ENCODE measurements at places on chromosomes 2 and 18. TPM values are rescaled to one million over a fixed set of nuclear protein-coding genes. Genes with fewer than 3 reads are reported as not detected.

- no peaks in the 10 kb centered on the region for H3K27me3 ChIP-seq
- H3K4me3 ChIP-seq = no peak overlapping the region
- no peak for DNase-seq
- no peak overlapping the region for H3K27ac ChIP-seq
- no peaks in the 10 kb centered on the region for H3K36me3 ChIP-seq
These were observed 449.7 kb downstream of the TXNL1 start for GRCh38 chr18:56188529-56189275.

- no peak overlapping the region for H3K4me3 ChIP-seq
- H3K27ac ChIP-seq = no peak overlapping the region
- no peaks in the 10 kb centered on the region for H3K4me1 ChIP-seq
- H3K27me3 ChIP-seq = no peaks in the 10 kb centered on the region
- no peaks in the 10 kb centered on the region for H3K36me3 ChIP-seq
These were observed 383.0 kb upstream of the DCC start for GRCh38 chr18:51957001-51957400.

- DNase-seq = no peak
- no peaks in the 10 kb centered on the region for H3K27me3 ChIP-seq
- H3K36me3 ChIP-seq = no peaks in the 10 kb centered on the region
These were observed 125.9 kb downstream of the PLA2R1 start for GRCh38 chr2:159936471-159936870.

GRCh38 chr2:212194396-212194795 lies 344.2 kb downstream of the ERBB4 start:
- H3K4me3 ChIP-seq = no peak overlapping the region
- no peaks in the 10 kb centered on the region for H3K27me3 ChIP-seq
- H3K4me1 ChIP-seq = no peaks in the 10 kb centered on the region

- no peak for DNase-seq
- no peak overlapping the region for H3K4me3 ChIP-seq
- H3K4me1 ChIP-seq = no peaks in the 10 kb centered on the region
- no peak overlapping the region for H3K27ac ChIP-seq
- no peaks in the 10 kb centered on the region for H3K36me3 ChIP-seq
These were observed 23.1 kb upstream of the INSIG2 start for GRCh38 chr2:118065015-118065706.

DNA sequence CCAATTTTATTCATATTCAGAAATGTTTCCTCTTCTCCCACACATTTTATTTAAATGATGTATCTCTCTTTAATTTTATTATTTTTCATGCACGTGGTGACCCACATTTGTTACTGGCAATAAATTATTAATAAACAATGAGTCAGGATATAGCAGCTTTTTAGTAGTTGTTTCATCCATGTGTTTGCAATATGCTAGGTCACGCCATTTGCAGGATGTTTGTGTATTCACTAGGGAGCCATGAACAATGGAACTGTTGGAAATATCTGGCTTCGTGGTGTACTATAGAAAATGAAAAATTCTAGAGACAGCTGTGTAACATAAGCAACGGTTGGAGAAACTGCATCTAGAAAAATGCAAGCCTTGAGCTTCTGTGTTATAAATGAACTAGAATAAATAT lies 176.0 kb upstream of the COL3A1 start:
- no peaks in the 10 kb centered on the region for H3K27me3 ChIP-seq
- DNase-seq = no peak
- no peaks in the 10 kb centered on the region for H3K4me1 ChIP-seq
- H3K36me3 ChIP-seq = no peaks in the 10 kb centered on the region

- DNase-seq = no peak
- H3K27ac ChIP-seq = no peak overlapping the region
- no peak overlapping the region for H3K4me3 ChIP-seq
These were observed 133.1 kb upstream of the SEC11C start for GRCh38 chr18:59006461-59007067.

- H3K36me3 ChIP-seq = peaks cover 18% of the 10 kb centered on the region
- no peaks in the 10 kb centered on the region for H3K27me3 ChIP-seq
- no peak overlapping the region for H3K4me3 ChIP-seq
- H3K27ac ChIP-seq = no peak overlapping the region
These were observed 6.7 kb downstream of the WDR43 start for GRCh38 chr2:28901202-28901601.

GRCh38 chr2:183093857-183094657 lies 15.5 kb downstream of the DUSP19 start:
- H3K4me3 ChIP-seq = no peak overlapping the region
- no peaks in the 10 kb centered on the region for H3K27me3 ChIP-seq
- H3K36me3 ChIP-seq = no peaks in the 10 kb centered on the region
- no peak for DNase-seq
- no peak overlapping the region for H3K27ac ChIP-seq

DNA sequence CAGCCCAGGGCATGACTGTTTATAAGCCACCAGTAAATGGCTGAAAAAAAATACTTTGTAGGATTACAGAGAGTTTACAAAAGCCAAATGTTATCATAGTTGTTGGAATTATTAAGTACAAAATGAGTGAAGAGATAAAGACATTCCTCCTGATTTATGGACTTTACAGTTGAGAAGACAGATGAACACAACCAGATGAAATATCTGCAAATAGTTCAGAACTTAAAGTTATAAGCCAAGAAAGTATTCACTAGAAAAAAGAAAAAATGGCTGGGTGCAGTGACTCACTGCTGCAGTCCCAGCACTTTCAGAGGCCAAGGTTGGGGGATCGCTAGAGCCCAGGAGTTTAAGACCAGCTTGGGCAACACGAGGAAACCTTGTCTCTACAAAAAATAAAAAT lies 11.2 kb downstream of the PMAIP1 start:
- no peak for DNase-seq
- peak overlapping the region; percentile 59 for H3K27ac ChIP-seq
- H3K27me3 ChIP-seq = no peaks in the 10 kb centered on the region

DNA sequence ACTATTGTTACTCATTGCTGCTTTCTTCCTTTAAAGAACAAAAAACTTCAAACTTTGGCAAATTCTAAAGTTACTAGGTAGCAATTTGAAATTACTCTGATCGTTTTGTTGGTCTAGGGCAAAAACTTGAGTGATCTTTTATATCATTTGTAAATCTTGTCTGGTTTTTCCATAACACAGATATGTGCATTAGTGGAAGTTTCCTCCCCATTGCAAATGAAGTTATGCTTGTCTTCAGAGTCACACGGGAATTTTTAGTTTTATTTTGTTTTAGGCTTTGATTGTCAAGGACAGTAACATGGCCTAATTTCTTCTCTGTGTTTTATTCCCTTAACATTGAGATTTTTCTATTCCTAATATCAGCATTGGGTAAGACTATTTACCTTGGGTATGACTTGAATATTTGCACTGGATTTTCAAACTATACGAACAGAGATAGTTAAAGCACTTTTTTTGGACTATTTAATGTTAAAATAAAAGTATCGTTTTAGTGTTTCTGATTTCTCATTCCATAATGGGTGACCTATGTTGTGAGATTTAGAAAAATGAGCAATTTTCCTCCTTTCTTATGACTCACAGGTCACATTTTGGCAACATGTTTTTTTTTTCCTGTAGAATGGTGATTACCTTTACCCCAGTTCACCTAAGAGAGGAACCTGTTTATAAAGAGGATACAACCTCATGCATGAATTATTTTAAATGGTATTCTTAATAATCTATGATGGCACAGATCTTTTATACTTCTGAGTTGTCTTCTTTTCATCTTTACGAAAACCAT lies 65.0 kb downstream of the BABAM2 start:
- DNase-seq = no peak
- no peaks in the 10 kb centered on the region for H3K27me3 ChIP-seq
- no peaks in the 10 kb centered on the region for H3K36me3 ChIP-seq
- peak overlapping the region; percentile 73 for H3K27ac ChIP-seq
- H3K4me1 ChIP-seq = peaks cover 24% of the 10 kb centered on the region

DNA sequence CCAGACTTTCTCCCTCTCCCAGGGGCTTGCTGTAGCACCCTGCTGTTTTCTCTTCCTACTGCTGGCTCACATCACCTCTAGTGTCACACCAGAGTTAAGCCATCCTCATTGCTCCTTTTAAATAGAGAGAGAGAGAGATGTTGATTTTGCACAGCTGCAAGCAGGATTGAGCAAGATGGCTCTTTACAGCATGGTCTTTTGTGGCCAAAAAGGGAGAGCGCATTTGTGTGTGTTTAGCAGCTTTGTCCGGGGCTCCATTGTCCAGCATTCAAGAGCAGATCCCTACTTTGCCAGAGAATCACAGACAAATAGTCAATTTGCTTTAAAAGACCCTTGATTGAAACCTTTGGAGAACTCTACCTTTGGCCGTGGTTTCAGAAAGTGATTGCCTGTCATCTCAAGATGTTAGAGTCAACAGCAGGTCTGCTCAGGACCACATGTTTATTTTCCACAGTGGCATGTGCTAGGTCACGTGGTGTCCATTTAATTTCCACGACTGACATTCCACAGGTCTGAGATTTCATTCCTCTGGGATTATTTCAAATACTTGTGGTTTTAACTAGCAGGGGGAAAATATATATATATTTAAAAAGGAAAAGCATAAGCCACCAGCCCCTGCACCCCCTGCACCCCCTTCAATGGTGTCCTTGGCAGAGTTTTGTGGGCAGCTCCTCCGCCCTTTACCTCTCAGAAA lies 359.9 kb upstream of the SLC14A2 start:
- H3K27ac ChIP-seq = no peak overlapping the region
- DNase-seq = no peak
- H3K27me3 ChIP-seq = no peaks in the 10 kb centered on the region
- H3K4me3 ChIP-seq = no peak overlapping the region
- peaks cover 2% of the 10 kb centered on the region for H3K4me1 ChIP-seq

GRCh38 chr2:53777134-53777533 lies 9.5 kb downstream of the CHAC2 start:
- H3K4me3 ChIP-seq = no peak overlapping the region
- H3K36me3 ChIP-seq = no peaks in the 10 kb centered on the region
- H3K27me3 ChIP-seq = no peaks in the 10 kb centered on the region
- peaks cover 5% of the 10 kb centered on the region for H3K4me1 ChIP-seq

DNA sequence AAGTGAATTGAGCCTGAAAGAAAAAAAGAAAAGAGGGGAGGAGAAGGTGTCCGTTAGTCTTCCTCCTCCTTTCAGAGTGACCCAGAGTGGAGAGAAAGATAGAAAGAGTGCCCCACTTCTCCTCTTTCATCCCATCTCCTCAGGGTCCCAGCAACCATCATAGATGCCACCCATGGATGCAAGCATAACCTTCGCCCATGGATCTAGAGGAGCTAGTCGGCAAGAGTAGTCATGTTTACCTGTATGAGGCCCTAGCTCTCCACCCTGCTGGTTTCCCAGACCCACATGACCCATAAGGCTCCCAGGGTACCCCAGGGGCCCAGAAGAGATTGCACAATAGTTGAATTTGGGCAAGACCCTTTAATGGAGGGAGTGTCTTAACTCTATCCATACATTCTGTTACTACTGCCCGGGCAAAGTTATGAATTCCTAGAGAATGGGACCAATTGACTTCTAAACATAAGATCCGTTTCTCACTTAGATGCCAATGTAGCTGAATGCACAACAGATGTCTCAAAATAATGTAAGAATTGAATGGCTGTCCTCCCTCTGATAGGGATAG lies 56.1 kb upstream of the CDCA7 start:
- no peaks in the 10 kb centered on the region for H3K27me3 ChIP-seq
- no peaks in the 10 kb centered on the region for H3K36me3 ChIP-seq
- no peak overlapping the region for H3K4me3 ChIP-seq
- no peak for DNase-seq
- H3K27ac ChIP-seq = no peak overlapping the region

- peaks cover 33% of the 10 kb centered on the region for H3K4me1 ChIP-seq
- DNase-seq = no peak
- peak overlapping the region; percentile 62 for H3K27ac ChIP-seq
- no peaks in the 10 kb centered on the region for H3K27me3 ChIP-seq
These were observed 29.0 kb downstream of the LPIN1 start for GRCh38 chr2:11775384-11775783.

- H3K4me1 ChIP-seq = no peaks in the 10 kb centered on the region
- H3K36me3 ChIP-seq = no peaks in the 10 kb centered on the region
- no peaks in the 10 kb centered on the region for H3K27me3 ChIP-seq
- H3K27ac ChIP-seq = no peak overlapping the region
- no peak overlapping the region for H3K4me3 ChIP-seq
- DNase-seq = no peak
These were observed 114.2 kb downstream of the FHOD3 start for GRCh38 chr18:36411745-36412168.

DNA sequence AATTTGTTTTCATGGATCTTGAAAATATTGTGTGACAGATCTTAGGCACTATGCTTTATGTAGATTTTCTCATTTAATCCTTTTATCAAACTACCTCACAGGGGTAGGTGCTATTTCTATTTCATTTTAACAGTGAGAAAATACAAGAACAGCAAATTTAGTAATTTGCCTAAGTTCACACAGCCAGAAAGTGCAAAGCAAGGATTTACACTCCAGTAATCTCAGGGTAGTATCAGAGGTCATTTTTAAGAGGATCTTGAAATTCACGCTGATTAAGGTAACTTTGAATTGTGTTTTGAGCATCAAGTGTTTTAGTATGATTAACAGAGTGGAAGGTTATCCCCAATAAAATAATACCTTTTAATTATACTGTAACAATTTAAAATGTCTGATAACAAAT lies 10.1 kb upstream of the KCNJ3 start:
- no peaks in the 10 kb centered on the region for H3K4me1 ChIP-seq
- H3K36me3 ChIP-seq = no peaks in the 10 kb centered on the region
- no peak overlapping the region for H3K27ac ChIP-seq
- no peaks in the 10 kb centered on the region for H3K27me3 ChIP-seq

DNA sequence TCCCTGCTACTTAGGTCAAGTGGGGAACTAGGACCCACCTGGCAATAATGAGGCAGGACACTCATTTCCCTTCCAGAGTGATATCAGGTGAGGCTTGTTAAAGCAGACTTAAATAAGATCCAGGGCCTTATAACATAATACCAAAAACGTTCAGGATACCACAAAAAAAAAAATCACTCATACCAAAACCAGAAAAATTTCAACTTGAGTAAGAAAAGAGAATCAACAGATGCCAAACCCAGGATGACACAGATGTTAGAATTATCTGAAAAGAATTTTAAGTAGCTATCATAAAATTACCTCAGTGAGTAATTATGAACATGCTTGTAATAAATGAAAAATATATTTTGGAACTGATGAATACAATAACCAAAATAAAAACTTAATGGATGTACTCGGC lies 255.6 kb upstream of the OSR1 start:
- no peak overlapping the region for H3K27ac ChIP-seq
- H3K27me3 ChIP-seq = no peaks in the 10 kb centered on the region
- no peaks in the 10 kb centered on the region for H3K4me1 ChIP-seq
- no peaks in the 10 kb centered on the region for H3K36me3 ChIP-seq
- no peak overlapping the region for H3K4me3 ChIP-seq
- DNase-seq = no peak

Gene LYPD6
- 0.09 TPM for polyA plus RNA-seq

Gene DNAJC5G
- polyA plus RNA-seq = not detected

Gene VIT
- polyA plus RNA-seq = 0.74 TPM

Gene BZW1
- polyA plus RNA-seq = 39.9 TPM

Gene MYO7B
- polyA plus RNA-seq = 103 TPM

Gene OSBPL1A
- 3.8 TPM for polyA plus RNA-seq

Gene NT5DC4
- 0.72 TPM for polyA plus RNA-seq

Gene NEB
- 3.2 TPM for polyA plus RNA-seq

Gene CYP26B1
- 0.87 TPM for polyA plus RNA-seq

Gene PAX8
- 0.06 TPM for polyA plus RNA-seq

Gene IGFBP5
- 5.0 TPM for polyA plus RNA-seq

Gene MAP3K2
- 8.6 TPM for polyA plus RNA-seq

Gene PCARE
- polyA plus RNA-seq = not detected

Data from spleen (tissue), 13 donors.